ENCODE measurements at places on chromosomes 3 and 15.

GRCh38 chr3:98874602-98875249 lies 26.8 kb downstream of the DCBLD2 start:
- DNase-seq, result no peak

DNA sequence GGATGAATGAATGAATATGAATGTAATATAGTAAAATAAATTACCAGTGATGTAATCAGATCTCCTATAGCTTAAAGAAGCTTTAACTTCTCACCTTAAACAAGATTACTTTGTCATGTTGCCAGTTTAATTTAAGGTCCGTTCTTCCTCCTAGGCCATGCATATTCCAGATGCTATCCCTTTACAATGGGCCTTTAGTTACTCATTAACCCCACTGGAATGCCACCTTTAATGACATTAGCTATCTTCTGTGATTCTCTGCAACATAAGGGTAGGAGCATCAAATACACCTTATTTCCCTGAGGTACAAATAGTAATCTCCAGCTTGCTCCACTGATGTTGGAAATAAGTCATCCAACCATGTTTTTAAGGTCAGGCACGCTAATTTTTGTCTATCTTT lies 63.0 kb upstream of the TIMP4 start:
- DNase-seq, result no peak

DNA sequence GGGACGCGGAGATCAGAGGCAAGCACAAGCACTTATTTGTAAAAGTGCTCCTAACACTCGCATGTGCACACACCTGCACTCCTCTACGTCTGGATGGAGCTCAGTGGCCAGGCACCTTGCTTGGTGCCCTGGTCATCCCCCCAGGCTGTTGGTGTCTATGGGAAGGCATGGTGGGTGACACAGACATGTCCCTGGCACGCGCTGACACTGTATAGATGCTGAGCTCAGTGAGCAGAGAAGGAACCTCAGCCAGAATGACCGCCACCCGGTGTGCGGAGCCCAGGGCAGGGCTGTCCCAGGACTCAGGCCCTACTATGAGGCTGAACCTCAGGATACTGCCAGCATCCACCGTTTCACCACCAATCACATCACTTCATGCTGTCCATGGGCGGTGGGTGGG lies 64.5 kb downstream of the NIPA2 start:
- DNase-seq, result no peak

- DNase-seq, result no peak
These were observed 40.8 kb downstream of the RARB start for GRCh38 chr3:25468866-25469319.

DNA sequence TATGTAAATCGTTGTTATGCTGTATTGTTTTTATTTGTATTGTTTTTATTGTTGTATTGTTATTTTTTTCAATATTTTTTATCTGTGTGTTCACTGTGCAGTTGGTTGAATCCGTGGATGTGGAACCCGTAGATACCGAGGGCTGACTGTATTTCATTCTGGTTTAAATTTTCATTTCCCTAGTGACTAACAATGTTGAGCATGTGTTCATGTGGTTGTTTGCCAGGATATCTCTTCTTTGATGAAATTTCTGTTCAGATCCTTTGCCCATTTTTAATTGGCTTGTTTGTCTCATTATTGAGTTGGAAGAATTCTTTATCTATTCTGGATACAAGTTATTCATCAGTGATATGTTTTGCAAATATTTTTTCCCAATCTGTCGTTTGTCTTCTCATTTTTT lies 29.7 kb downstream of the STOML1 start:
- DNase-seq, result no peak

DNA sequence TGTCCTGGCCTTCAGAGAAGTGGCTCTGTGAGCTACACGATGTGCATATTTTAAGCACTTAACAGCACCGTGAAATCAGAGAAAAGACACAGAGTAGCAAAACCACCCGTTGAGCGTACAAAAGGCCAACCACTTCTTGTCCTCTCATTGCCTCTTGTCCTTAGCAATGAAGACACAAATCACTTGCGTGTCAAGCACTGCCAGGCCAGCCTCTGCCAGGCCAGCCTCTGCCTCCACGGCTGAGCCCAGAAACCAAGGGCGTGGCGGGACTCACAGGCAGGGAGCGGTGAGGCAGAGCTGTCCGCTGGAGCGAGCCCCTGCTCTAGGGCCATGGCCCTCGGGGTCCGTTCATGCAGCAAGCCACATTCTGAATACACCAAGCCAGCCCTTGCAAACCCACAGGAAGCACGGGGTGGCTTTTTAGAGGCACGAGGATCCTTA lies 4.0 kb downstream of the MUC4 start:
- no peak for DNase-seq

- DNase-seq, result no peak
These were observed 122.5 kb downstream of the DNAJB8 start for GRCh38 chr3:128344052-128344735.

DNA sequence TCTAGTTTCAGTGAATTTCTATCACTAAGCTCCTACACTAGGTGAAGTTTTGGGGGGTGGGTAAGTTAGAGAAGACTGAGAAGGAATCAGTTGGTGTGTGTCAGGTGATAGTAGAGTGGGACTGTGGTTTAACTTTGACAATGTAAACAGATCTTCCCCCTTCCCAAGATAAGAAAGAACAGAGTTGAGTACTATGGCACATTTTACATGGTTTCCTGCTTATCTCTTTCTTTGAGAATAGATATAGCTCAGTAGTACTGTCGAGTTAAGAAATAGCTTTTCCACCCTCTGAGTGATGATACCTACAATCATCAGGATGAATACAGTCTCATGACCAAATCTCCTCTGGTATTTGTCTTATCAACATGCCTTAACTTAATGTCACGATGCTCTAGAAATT lies 42.8 kb downstream of the GAP43 start:
- DNase-seq, result no peak

GRCh38 chr3:183584914-183585280 lies 29.4 kb upstream of the KLHL6 start:
- DNase-seq, result no peak

DNA sequence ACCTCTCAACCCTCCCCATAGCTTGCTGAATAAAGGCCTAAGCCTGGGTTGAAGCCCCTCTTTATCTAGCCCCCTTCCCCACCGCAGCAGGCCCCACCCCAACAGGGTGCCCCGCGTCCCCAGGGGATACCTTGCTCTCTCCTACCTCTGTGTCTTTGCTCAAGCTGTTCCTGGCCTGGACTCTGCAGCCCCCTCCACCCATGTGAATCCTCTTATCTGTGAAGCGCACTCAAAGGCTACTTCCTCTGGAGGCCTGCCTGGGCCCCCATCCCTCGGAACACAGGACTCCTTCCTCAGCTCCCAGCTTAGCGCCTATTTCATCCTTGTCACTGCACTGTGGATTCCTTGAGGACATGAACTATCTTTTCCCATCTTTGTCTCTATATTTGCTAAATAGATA lies 61.4 kb upstream of the HERC1 start:
- DNase-seq, result no peak

- no peak for DNase-seq
These were observed 13.1 kb downstream of the WDR53 start for GRCh38 chr3:196555295-196555694.

GRCh38 chr3:32421185-32421584 lies 29.5 kb downstream of the CMTM7 start:
- no peak for DNase-seq

Measured in stimulated activated CD4-positive, alpha-beta T cell treated with anti-CD3 and anti-CD28 coated beads, Interleukin-1b, Interleukin-23, amount 100 ng/mL, for 1 hour (primary cell).